ENCODE measurements at places on chromosomes 5 and 9.

DNA sequence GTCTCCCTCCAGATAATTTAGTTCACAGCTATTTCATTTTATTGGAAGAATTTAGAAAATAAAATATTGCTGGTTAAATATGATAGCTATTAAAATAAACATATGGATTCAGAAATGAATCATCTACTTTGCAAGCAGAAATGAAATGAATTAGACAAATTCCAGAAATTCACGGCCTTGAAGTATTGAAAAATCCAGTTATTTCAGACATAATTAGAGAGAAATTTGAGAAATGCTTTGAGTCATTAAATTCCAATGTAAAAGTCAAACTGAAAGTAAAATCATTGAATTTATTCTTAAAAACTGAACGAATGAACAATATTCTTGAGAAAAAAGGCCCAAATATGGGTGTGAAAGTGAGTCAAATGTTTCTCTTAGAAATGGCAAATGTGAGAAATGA lies 632.6 kb upstream of the EDIL3 start:
- no peak for DNase-seq

- DNase-seq: no peak
These were observed 353.3 kb downstream of the GADD45G start for GRCh38 chr9:89958086-89958485.

DNA sequence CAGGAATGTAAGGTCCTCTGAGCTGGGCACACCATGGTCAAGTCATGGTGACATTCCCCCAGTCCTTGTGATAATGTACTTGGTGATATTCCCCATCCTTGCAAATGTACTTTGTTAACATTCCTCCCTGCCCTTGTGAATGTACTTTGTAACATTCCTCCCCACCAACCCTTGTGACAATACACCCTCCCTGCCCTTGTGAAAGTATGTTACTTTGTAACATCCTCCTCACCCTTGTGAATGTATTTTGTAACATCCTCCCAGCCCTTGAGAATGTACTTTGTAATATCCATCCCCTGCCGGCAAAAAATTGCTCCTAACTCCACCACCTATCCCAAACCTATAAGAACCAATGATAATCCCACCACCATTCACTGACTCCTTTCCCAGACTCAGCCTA lies 53.3 kb downstream of the RAPGEF6 start:
- no peak for DNase-seq

DNA sequence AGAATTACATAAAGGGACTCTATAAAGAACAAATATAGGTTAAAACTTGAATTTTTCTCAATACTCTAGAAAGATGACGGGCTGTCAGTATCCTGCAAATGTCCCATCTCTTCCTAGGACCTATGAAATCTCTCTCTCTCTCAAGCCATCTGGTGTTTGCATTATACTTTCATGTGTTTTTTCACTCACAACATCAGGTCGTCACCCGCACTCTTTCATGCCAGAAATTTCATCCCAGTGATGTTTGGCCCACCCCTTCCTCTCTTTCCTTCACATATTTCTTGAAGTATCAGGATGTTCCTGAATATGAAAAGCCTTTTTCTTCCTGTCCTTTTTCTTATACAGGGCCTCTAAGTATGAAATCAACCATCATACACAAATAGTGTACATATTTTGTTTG lies 63.3 kb upstream of the GAS1 start:
- no peak for DNase-seq
